Suprapubic skin (tissue), 4 donors: ENCODE measurements at places on chromosomes 3 and 15. TPM values are rescaled to one million over a fixed set of nuclear protein-coding genes. Genes with fewer than 3 reads are reported as not detected.

GRCh38 chr15:46709460-46710083, 1007.7 kb upstream of the SEMA6D start:
- H3K4me1 ChIP-seq = no peaks in the 10 kb centered on the region
- no peak overlapping the region for H3K4me3 ChIP-seq
- no peaks in the 10 kb centered on the region for H3K27me3 ChIP-seq
- H3K36me3 ChIP-seq = no peaks in the 10 kb centered on the region

The LDHAL6B gene
- not detected for total RNA-seq

The RTP4 gene
- not detected for total RNA-seq

GRCh38 chr3:80676261-80676660, 908.5 kb upstream of the ROBO1 start:
- H3K4me1 ChIP-seq = no peaks in the 10 kb centered on the region
- H3K27ac ChIP-seq = no peak overlapping the region
- no peaks in the 10 kb centered on the region for H3K36me3 ChIP-seq
- DNase-seq = no peak

GRCh38 chr3:50572158-50572557, 2.8 kb downstream of the HEMK1 start:
- no peak overlapping the region for H3K27ac ChIP-seq
- H3K4me1 ChIP-seq = peaks cover 59% of the 10 kb centered on the region
- DNase-seq = peak; percentile 87
- no peak overlapping the region for H3K4me3 ChIP-seq

- no peak overlapping the region for H3K27ac ChIP-seq
- H3K36me3 ChIP-seq = no peaks in the 10 kb centered on the region
- H3K4me1 ChIP-seq = peaks cover 5% of the 10 kb centered on the region
- no peak overlapping the region for H3K4me3 ChIP-seq
- peaks cover 3% of the 10 kb centered on the region for H3K27me3 ChIP-seq
Measured at GRCh38 chr15:34616613-34617012, 33.2 kb upstream of the GOLGA8B start.

DNA sequence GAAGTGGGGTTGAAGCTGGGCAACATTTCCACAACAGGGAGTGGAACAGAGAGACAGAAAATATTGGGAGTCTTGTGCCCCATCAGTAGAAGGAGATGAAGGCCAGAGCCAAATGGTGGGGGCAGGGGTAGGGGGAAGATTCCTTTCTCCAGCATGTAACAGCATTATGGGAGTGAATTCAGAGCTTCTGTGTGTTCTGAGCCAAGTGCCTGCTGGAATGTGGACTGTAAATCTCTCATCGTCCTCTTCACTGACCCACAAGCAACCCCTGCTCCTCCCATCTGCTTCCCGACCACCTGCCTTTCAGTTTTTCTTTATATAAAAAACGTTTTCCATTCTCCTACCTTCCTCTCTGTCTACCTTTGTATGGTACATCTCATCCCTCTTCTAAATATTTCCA, 344.2 kb upstream of the TPRG1 start:
- no peak for DNase-seq
- no peaks in the 10 kb centered on the region for H3K27me3 ChIP-seq
